ENCODE measurements at places on chromosomes 5 and 9. TPM values are rescaled to one million over a fixed set of nuclear protein-coding genes. Genes with fewer than 3 reads are reported as not detected.

- peak; percentile 85 for DNase-seq
These were observed 3.3 kb downstream of the ACSL6 start for GRCh38 chr5:132008163-132008473.

DNA sequence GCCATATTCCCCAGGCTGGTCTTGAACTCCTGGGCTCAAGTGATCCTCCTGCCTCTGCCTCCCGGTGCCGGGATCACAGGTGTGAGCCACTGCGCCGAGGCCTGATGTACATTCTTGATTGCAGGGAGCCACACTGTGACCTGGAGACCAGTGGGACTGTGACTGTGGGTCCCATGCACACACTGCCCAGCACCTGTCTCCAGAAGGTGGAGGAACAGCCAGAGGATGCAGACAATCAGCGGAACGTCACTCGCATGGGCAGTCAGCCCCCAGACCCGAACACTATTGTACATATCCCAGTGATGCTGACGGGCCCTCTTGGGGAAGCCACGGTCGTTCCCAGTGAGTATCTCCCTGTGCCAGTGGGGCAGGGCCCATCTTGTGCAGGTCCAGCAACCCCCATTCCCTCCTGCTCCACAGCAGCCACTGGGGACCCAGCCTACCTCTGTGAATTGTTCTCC is 147.3 kb downstream of the CACNA1B start:
- no peak for DNase-seq

GRCh38 chr5:1666221-1666620 is 133.4 kb downstream of the MRPL36 start:
- DNase-seq = no peak

GRCh38 chr5:173015598-173016455 is 32.3 kb downstream of the ATP6V0E1 start:
- no peak for DNase-seq

DNA sequence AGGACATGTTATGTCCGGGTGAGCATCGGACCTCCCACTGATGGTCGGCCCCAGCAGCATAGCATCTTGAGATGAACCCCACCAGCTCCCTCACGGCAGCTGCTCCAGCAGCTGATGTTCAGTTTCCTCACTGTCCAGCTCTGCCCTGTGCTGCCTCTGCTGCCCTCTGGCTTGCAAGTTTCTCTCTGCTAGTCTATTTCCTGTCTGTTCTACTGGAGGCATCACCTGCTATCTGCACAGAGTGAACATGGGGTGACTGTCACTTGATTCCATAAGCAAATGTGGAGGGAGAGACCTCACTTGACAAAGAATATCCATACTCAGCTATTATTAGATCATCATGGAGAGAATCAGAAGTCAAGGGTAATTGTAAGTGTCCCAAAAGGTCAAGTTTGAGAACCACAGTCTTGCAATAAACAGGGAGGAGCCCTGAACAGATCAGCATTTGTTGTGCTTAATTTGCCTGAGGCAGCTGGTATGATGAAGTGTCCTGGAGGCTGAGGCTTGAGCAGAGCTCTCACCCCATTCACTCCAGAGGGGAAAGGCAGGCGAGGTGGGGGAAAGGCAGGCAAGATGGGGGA is 702.8 kb downstream of the SEMA5A start:
- DNase-seq = no peak

- DNase-seq = no peak
These were observed 69.3 kb upstream of the DAB2 start for GRCh38 chr5:39494107-39494510.

DNA sequence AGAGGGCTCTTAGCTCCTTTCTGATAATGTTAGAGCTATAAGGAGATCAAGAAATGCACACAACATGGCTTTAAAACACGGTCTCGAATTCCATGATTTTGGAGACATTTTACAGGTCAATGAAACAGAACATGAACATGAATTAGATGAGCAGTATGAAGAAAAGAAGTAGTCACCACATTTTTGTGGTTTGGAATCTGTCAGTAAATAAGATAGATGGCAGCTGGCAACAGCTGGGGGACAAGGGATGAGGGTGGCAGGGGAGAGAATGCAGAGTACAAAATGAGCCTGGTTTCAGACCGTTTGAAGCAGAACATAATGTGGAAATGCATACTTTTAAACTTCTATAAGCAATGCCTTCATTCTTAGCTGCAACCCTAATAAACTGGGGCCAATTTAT is 107.1 kb downstream of the OXCT1 start:
- DNase-seq = peak; percentile 46

GRCh38 chr9:81416476-81417298 is 272.7 kb downstream of the TLE1 start:
- no peak for DNase-seq

DNA sequence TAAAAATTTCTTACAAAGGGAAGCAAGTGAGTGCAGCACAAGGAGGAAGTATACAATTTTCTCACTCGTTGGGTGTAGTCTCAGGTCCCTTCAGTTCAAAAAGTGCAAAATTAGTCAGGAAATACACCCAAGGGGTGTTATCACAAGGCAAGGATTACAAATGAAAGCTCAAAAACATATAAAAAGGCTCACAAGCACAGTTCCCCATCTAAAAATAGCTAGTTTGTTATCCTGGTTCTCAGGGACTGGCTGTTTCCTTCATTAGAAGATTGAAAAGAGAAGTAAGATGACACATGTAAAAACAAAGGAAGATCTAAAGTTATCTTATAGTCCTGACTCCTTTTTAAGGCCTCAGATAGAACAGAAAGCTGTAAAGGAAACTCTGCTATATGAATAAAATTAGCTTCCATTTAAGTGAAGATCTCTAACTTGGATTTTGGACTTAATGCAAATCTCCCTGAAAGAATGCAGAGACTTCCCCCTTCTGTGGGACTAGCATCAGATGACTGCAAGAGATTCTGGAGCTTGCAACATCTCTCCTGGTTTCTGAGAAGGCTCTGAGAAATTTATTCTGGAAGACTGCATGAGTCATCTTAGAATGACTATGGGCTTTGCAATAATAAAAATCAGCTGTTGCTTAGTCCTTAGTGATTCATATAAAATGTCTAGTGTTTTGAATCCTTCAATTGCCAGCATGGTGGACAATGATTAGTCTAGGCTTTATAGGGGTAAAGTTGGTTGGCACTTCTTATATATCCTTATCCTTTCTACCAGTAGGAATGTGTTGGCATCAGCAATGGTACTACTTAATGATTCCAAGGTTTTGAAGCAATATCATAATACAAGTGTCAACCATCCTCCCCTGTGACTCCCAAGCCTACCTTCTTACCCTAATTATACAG is 25.4 kb downstream of the DAB2 start:
- DNase-seq = peak; percentile 89

- DNase-seq = no peak
These were observed 98.4 kb downstream of the LMNB1 start for GRCh38 chr5:126875303-126875785.

GRCh38 chr5:118378959-118379358 is 609.4 kb downstream of the DTWD2 start:
- no peak for DNase-seq

- DNase-seq = no peak
These were observed 98.5 kb downstream of the MTREX start for GRCh38 chr5:55406292-55406691.

DNA sequence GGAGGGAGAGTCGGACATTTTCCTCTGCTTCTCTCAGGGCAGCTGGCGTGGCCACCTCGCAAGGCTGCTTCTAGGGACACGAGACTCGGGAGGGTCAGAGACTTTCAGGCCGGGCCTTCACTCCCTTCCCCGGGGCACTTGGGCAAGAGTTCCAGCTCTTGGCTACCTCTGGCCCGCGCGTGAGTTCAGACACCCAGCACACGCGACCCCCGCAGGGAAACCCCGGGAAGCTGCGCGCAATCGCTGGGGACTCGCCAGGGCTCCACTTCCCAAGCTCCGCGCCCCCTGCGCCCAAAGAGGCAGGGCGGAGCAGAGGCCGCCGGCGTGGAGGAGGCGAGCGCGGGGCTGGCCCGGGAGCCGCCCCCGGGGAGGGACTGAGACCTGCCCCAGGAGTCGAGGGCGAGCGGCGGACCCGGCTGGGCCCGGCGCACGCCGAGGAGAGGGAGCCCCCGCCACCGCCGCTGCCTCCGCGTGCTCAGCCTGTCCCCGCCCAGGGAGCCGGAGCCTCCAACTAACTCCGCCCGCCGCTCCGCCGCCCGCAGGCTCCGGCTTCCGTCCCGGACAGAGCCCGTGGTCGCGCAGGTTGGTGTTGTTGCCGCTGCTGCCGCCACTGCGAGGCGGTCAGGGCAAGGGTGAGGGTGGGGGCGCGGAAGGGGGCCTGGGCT is at the start of gene PAM:
TSS of gene PAM (plus strand) at position 539 of the 665 bp plus-strand sequence. CDS start 110,891 bp downstream, outside the sequence.
- peak; percentile 56 for DNase-seq

The SMIM33 gene
- total RNA-seq = not detected

The TRPM3 gene
- total RNA-seq = not detected

The SNAPC4 gene
- 9.6 TPM for total RNA-seq

The BSPRY gene
- total RNA-seq = 0.04 TPM

The CCL27 gene
- 0.95 TPM for total RNA-seq

The BTNL9 gene
- total RNA-seq = 0.04 TPM

The SMIM32 gene
- not detected for total RNA-seq

The SV2C gene
- 0.11 TPM for total RNA-seq

The WNT8A gene
- not detected for total RNA-seq

The AFAP1L1 gene
- 16.6 TPM for total RNA-seq

Data from foreskin keratinocyte (primary cell).